HuH-7 (cell line): ENCODE measurements at places on chromosomes 3 and 15.

DNA sequence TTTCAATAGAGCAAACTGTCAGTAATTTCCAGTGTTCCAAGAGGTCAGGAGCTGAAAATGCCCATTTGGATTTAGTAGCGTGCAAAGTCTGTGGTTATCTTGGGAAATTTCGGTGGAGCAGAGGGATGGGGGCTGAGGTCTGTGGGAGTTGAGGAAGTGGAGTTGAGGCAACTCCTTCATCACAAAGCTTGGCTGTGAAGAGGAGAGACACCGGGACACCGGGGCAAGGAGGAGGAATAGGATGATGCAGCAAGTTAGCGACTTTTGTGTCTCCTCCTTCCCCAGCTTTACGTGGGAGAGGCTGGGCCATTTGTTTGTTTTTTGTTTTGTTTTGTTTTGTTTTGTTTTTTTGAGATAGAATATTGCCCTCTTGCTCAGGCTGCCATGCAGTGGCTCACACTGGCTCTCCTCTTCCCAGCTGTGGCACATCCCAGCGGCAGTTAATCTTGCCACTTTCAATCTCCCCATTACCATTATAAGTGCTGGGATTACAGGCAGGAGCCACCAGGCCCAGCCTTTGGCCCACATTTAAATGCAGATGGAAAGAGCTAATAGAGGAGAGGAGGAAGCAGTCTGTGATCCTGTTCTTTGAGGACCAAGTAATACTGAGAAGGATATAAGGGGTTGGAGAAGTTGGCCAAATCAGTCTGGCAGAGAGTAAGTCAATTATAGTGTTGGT is 47.1 kb downstream of the CRTC3 start:
- no peak for DNase-seq

DNA sequence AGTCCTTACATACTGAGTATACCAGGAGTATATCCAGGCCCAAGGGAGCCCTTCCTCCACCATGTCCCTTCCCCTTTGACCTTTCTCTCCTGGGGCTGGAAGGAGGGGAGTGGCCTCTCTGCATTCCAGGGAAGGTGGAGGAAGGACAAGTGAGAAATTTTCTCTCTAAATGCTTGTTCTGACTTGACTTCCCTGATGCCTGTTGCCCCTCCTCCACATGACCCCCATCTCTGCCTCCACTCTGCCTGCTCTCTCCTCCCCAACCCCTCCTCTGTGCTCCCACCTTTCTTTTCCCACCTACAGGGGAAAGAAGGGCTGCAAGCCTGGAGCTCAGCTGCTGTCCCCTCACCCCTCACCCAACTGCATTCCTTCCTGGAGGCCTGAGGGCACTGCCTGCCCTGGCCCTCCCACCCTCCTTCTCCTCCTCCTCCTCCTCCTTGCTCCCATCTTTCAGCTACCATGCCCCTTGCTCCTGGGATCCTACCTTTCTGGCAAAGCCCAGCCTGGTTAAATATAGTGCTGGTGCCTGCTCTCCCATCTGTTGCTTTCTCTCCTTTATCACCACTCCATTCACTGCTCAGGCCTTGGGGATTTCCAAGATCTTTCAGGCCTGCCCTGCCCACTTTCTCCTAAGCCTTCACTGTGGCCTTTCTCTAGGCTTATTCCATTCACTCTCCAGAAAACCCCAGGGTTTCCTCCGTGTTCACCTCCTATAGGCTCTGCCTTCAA is 8.5 kb upstream of the DAG1 start:
- no peak for DNase-seq

DNA sequence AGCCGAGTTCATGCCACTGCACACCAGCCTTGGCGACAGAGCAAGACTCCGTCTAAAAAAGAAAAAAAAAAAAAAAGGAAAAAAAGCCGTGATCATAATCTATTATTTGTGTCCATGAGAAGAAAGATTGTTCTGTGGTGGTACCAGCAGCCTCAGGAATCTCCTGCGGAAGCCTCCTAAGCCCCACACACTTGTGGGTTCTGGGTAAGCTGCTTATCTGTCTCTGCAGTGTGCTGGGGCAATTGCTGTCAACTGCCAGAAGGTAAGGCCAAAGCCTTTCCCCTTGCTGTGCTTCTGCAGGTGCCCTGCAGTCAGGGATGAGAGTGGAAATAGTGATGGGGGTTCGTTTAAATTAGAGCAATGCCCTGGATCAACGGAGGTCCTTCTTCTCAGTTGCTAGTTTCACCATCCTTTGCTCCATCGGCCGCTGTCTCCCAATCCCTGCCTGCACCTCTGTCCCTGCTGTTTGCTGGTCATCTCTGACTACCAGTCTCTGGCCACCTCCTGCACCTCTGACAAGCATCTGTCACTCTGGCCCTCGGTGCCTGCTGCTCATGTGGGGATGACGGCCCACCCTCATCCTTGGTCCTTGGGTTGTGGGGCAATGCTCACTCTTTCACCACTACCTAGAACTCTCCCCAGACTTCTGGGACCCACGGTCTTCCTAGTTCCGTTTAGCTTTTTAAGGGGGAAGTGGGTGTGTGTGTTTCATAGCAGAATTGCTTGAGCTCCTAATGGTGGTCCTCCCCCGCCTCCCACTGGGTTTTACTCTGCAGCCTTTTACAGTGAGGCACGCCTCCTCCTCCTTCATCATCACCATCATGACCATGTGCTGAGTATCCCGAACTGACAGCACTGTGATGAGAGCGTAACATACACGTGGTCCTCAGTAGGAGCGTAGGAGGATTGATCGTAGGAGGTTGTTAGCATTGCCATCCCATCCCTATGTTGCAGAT is 25.5 kb downstream of the CHRD start:
- DNase-seq = no peak

- DNase-seq = no peak
Measured at GRCh38 chr15:101464999-101465669, 24.4 kb downstream of the PCSK6 start.

- no peak for DNase-seq
Measured at GRCh38 chr15:64634576-64635498, 140.6 kb downstream of the RBPMS2 start.

- DNase-seq = no peak
Measured at GRCh38 chr15:58669108-58669507, 80.4 kb downstream of the ADAM10 start.

DNA sequence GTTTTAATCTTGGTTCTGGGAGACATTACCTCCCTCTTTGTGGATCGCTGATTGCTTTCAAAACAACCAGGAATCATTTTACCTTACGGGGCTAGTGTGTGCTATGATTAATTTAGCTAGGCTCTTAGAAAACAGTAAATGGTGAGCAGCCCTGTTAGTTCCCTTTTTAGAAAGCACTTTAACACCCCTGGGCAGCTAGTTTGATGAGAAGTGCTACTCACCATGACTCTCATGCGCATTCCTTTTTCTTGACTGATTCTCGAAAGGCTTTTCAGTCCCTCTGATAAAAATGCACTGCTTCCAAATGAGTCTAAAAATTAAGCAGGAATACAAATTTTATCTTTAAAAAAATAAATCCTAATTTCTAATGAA is 75.3 kb upstream of the LEKR1 start:
- no peak for DNase-seq
